Activated CD8-positive, alpha-beta T cell treated with anti-CD3 and anti-CD28 coated beads, Interleukin-2, amount 10 ng/mL, durations not matched to agents 7 days and 5 days (primary cell): ENCODE measurements at places on chromosomes 3 and 15. TPM values are rescaled to one million over a fixed set of nuclear protein-coding genes. Genes with fewer than 3 reads are reported as not detected.

- H3K4me3 ChIP-seq, result no peak overlapping the region
- H3K36me3 ChIP-seq, result no peaks in the 10 kb centered on the region
- no peaks in the 10 kb centered on the region for H3K27me3 ChIP-seq
- H3K4me1 ChIP-seq, result no peaks in the 10 kb centered on the region
Observed at GRCh38 chr15:87193481-87193880, 1063.1 kb downstream of the NTRK3 start.

DNA sequence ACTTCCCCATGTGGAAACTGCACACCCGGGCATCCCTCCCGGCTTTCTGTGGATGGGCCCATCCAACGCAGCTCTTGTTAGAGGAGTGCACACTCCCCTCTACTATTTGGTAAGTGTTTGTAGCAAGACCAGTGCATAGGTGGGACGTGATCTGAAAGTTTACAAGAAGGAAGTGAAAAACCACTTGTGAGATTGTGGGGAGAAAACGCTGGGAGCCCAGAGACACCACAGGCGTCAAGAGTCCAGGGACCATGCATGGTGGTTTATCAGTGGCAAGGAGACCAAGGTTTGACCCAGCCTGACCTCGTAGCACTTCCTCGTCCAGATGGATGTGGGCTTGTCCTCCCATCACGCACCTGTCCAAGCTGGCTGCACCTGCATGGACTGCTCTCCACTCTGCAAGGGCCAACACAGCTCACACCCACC lies 51.6 kb downstream of the ATP10A start:
- H3K4me3 ChIP-seq, result peak overlapping the region; percentile 68
- H3K27ac ChIP-seq, result peak overlapping the region; percentile 73

GRCh38 chr15:81380668-81381067 lies 6.7 kb upstream of the TMC3 start:
- H3K4me3 ChIP-seq, result no peak overlapping the region
- H3K27me3 ChIP-seq, result no peaks in the 10 kb centered on the region
- peaks cover 14% of the 10 kb centered on the region for H3K4me1 ChIP-seq
- DNase-seq, result no peak
- H3K27ac ChIP-seq, result no peak overlapping the region
- no peaks in the 10 kb centered on the region for H3K36me3 ChIP-seq

GRCh38 chr15:58546066-58546591 lies 114.3 kb downstream of the LIPC start:
- no peaks in the 10 kb centered on the region for H3K27me3 ChIP-seq
- peaks cover 22% of the 10 kb centered on the region for H3K36me3 ChIP-seq
- H3K27ac ChIP-seq, result peak overlapping the region; percentile 97

GRCh38 chr15:51030649-51031316 lies 63.9 kb downstream of the TNFAIP8L3 start:
- no peak for DNase-seq
- H3K4me1 ChIP-seq, result no peaks in the 10 kb centered on the region
- no peaks in the 10 kb centered on the region for H3K36me3 ChIP-seq
- H3K4me3 ChIP-seq, result no peak overlapping the region
- no peak overlapping the region for H3K27ac ChIP-seq

GRCh38 chr3:64266065-64266931 lies 41.0 kb upstream of the PRICKLE2 start:
- no peaks in the 10 kb centered on the region for H3K36me3 ChIP-seq
- no peaks in the 10 kb centered on the region for H3K4me1 ChIP-seq
- H3K27ac ChIP-seq, result no peak overlapping the region
- peaks cover 19% of the 10 kb centered on the region for H3K27me3 ChIP-seq
- DNase-seq, result no peak

DNA sequence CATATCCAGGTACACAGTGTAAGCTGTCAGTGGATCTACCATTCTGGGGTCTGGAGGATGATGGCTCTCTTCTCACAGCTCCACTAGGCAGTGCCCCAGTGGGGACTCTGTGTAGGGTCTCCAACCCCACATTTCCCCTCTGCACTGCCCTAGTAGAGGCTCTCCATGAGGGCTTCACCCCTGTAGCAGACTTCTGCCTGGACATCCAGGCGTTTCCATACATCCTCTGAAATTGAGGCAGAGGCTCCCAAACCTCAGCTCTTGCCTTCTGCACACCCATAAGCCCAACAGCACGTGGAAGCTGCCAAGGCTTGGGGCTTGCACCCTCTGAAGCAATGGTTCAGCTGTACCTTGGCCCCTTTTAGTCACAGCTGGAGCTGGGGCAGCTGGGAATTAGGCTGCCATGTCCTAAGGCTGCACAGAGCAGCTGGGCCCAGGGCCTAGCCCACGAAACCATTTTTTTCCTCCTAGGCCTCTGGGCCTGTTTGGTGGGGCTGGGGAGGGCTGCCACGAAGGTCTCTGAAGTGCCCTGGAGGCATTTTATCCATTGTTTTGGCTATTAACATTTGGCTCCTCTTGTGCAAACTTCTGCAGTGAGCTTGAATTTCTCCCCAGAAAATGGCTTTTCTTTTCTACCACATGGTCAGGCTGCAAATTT lies 65.5 kb upstream of the FILIP1L start:
- no peak overlapping the region for H3K27ac ChIP-seq
- H3K4me3 ChIP-seq, result no peak overlapping the region
- peaks cover 48% of the 10 kb centered on the region for H3K36me3 ChIP-seq
- H3K4me1 ChIP-seq, result peaks cover 4% of the 10 kb centered on the region
- no peaks in the 10 kb centered on the region for H3K27me3 ChIP-seq
- DNase-seq, result no peak

- DNase-seq, result peak; percentile 42
- peaks cover 2% of the 10 kb centered on the region for H3K27me3 ChIP-seq
- H3K4me3 ChIP-seq, result peak overlapping the region; percentile 69
- peaks cover 4% of the 10 kb centered on the region for H3K36me3 ChIP-seq
- H3K4me1 ChIP-seq, result peaks cover 17% of the 10 kb centered on the region
Observed at GRCh38 chr3:42846685-42847522, 28.8 kb downstream of the CYP8B1 start.

GRCh38 chr3:179956416-179956830 lies 80.3 kb downstream of the PEX5L start:
- H3K27me3 ChIP-seq, result peaks cover 17% of the 10 kb centered on the region
- DNase-seq, result peak; percentile 78
- no peak overlapping the region for H3K27ac ChIP-seq
- peaks cover 5% of the 10 kb centered on the region for H3K36me3 ChIP-seq
- H3K4me1 ChIP-seq, result peaks cover 35% of the 10 kb centered on the region

- peak; percentile 31 for DNase-seq
- no peak overlapping the region for H3K27ac ChIP-seq
- peak overlapping the region; percentile 89 for H3K4me3 ChIP-seq
- H3K27me3 ChIP-seq, result peaks cover 4% of the 10 kb centered on the region
- peaks cover 12% of the 10 kb centered on the region for H3K4me1 ChIP-seq
Observed at GRCh38 chr3:107241217-107241616, 136.0 kb upstream of the CCDC54 start.

GRCh38 chr15:59917504-59918157 lies 86.5 kb upstream of the FOXB1 start:
- no peak overlapping the region for H3K4me3 ChIP-seq
- no peaks in the 10 kb centered on the region for H3K36me3 ChIP-seq

DNA sequence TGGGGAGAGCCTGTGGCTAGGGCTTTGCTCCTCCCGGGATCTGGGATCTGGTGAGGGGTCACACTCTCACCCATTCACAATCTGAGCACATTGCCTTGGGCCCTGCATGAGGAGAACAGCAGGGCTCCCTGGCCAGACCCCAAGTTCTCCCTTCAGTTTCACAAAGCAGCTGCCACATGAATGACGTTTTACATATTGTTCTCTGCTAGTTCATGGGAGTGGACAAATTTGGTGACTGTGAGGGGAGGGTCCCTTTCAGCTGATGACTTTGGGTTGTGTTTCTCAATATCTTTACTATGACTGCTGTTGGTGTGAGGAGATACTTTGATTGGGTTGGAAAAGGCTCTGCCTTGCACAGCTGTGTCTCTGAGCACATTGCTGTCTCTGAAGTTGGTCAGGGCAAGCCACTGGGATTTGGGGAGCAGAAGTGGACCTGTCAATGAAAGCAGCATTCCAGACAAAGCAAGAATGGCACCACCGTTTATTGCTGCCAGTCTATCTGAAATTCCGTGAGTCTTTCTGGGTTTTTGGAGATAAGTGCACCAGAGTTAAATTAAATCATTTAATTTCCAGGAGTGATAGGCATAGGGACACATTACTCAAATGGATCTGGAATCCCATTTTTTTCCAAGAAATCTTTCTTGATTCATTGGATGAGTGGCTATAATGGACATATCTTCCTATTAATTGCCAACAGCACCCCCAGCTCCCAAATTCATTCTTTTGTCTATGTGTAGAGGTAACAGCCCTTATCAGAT lies 10.3 kb downstream of the TIMP4 start:
- H3K36me3 ChIP-seq, result no peaks in the 10 kb centered on the region
- H3K4me3 ChIP-seq, result no peak overlapping the region
- no peak for DNase-seq
- H3K27ac ChIP-seq, result no peak overlapping the region
- peaks cover 3% of the 10 kb centered on the region for H3K27me3 ChIP-seq
- H3K4me1 ChIP-seq, result no peaks in the 10 kb centered on the region

- DNase-seq, result no peak
- H3K4me1 ChIP-seq, result no peaks in the 10 kb centered on the region
- H3K27me3 ChIP-seq, result no peaks in the 10 kb centered on the region
- no peak overlapping the region for H3K4me3 ChIP-seq
- no peak overlapping the region for H3K27ac ChIP-seq
Observed at GRCh38 chr3:135268941-135269532, 474.0 kb downstream of the EPHB1 start.

DNA sequence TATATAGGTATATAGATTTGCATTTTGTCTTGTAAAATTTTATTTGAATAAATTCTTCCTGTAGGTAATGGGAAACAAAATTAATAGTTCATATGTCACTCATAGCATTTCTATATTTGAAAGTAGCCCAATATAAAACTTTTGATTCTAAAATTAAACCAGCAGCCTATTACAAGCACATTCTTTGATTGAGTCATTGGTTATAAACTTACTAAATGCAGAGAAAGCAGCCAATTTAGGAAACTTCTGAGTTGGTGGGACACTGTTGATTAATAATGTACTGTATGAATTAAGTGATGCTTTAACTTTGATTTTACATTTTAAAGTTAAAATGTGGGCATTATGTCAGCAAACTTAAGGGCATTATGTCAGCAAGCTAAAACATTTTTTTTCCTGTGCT lies 34.5 kb downstream of the NR1D2 start:
- no peak overlapping the region for H3K4me3 ChIP-seq
- no peak for DNase-seq
- H3K36me3 ChIP-seq, result peaks cover 7% of the 10 kb centered on the region
- H3K4me1 ChIP-seq, result no peaks in the 10 kb centered on the region
- H3K27ac ChIP-seq, result no peak overlapping the region
- H3K27me3 ChIP-seq, result no peaks in the 10 kb centered on the region

DNA sequence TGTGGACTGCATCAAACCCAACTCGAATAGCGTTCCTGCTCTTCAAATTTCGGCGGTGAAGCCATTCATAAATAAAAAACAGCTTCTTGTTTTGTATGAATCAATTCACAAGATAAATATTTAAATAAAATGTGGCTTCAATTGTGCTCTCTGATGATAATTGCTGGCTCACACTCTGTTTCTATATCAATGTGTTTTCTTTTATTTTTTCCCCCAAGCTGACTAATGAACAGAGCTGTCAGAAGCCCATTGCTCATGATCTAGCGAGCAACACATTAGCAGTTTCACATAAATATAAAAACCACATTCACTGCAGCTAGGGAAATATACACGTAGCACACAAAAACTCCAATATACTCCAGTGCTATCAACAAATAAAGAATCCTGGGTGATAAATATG lies 45.0 kb upstream of the FOXP1 start:
- no peaks in the 10 kb centered on the region for H3K4me1 ChIP-seq
- no peaks in the 10 kb centered on the region for H3K27me3 ChIP-seq
- H3K4me3 ChIP-seq, result no peak overlapping the region
- DNase-seq, result no peak
- no peak overlapping the region for H3K27ac ChIP-seq
- no peaks in the 10 kb centered on the region for H3K36me3 ChIP-seq

DNA sequence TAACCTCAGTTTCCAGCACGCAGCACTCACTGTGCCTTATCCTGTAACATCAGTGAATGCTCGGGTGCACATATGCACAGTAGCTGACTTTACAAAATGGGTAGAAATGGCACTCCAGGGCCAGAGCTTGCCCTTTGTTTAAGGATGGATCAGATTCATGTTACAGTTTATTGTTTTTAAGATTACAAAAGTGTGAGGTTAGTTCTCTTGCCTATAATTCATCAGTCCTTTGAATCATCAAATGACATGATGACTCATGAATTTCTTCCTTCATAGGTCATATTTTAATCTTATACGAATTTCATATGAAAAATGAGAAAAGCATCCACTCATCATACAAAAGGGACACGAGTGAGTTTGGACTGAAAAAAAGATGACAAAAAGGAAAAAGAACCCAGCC lies 545.3 kb downstream of the GBE1 start:
- H3K36me3 ChIP-seq, result no peaks in the 10 kb centered on the region
- H3K27ac ChIP-seq, result no peak overlapping the region
- no peak for DNase-seq
- no peaks in the 10 kb centered on the region for H3K4me1 ChIP-seq

- no peaks in the 10 kb centered on the region for H3K36me3 ChIP-seq
- DNase-seq, result no peak
- H3K4me3 ChIP-seq, result no peak overlapping the region
- H3K27me3 ChIP-seq, result no peaks in the 10 kb centered on the region
Observed at GRCh38 chr3:13768453-13768852, 111.4 kb downstream of the WNT7A start.

- no peak overlapping the region for H3K27ac ChIP-seq
- H3K27me3 ChIP-seq, result peaks cover 42% of the 10 kb centered on the region
- no peak for DNase-seq
- H3K4me1 ChIP-seq, result peaks cover 17% of the 10 kb centered on the region
Observed at GRCh38 chr3:10328460-10329071, 7.7 kb upstream of the SEC13 start.

DNA sequence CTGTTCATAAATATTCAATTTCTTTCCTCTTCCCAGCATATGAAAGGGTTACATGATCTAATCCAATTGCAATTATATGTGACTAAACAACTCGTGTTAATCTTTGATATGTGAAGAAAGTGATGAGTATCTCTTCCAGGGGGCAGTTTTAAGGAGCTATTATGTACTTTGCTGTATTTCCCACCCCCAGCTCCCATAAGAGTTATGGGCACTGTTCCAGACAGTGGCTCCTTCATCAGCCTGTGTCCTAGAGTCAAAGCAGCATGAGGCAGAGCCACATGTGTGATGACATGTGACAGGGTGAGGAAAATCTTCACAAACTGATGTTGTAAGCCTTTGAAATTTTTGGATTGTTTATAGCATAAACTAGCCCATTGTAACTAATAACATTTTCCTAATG lies 315.4 kb downstream of the DIPK2A start:
- DNase-seq, result no peak
- no peaks in the 10 kb centered on the region for H3K27me3 ChIP-seq
- H3K4me1 ChIP-seq, result no peaks in the 10 kb centered on the region

Gene PPM1L
- total RNA-seq, result 3.9 TPM

Gene TNNC1
- 0.84 TPM for total RNA-seq

Gene CHRD
- not detected for total RNA-seq

Gene SEC62
- total RNA-seq, result 49.9 TPM

Gene EPHA6
- not detected for total RNA-seq

Gene RBP2
- total RNA-seq, result not detected

Gene HYKK
- total RNA-seq, result 1.5 TPM

Gene CCDC54
- total RNA-seq, result not detected

Gene CAMKV
- total RNA-seq, result not detected

Gene ROBO2
- not detected for total RNA-seq

Gene ABHD6
- 4.4 TPM for total RNA-seq
